ENCODE measurements at places on chromosomes 5 and 9. TPM values are rescaled to one million over a fixed set of nuclear protein-coding genes. Genes with fewer than 3 reads are reported as not detected.

OXCT1 gene
- total RNA-seq, result 154 TPM

MARVELD2 gene
- total RNA-seq, result 1.8 TPM

DNA sequence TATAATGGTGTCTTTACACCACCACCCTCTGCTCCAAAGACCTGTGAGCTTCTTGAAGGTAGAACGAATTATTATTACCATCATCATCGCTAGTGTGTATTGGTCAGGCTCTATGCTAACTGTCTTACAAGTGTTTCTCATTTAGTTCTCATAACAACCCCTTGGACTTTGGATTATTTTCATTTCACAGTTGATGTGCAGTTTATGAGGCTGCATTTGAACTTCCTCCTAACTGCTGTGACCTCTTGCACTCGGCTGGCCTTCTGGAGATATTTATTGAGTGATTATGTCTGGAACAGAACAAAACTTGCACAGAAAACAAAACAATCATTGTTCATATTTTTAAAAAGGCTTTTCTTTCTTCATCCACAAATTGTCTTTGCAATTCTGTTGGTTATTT, 306.3 kb upstream of the SGCD start:
- DNase-seq, result no peak

- DNase-seq, result no peak
Measured at GRCh38 chr5:83540105-83540504, 68.6 kb downstream of the VCAN start.

GRCh38 chr5:131254741-131255140, 9.1 kb upstream of the CDC42SE2 start:
- DNase-seq, result no peak

DNA sequence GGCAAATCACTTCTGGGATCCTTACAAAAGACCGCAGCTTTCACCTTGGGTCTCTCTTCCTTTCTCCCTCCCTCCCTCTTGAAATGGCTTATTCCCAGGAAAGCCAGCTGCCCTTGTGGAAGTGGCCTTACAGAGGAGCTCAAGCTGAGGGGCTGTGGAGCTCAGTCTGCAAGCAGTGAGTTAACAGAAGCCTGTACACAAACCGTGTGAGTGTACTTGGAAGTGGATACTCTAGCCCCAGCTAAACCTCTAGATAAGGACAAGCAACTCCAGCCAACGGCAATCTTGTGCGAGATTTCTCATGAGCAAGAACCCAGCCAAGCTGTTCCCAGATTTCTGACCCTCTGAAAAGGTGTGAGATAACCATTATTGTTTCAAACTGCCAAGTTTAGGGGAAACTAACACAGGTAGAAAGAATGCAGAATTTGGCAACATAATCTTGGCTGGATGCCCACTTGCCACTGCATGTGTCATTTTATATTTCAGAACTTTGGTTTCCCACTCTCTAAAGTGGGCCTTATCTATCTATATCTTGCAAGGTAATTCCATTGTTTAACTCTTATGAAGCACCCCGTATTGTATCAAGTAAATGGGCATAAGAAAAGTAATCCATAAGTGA, 85.6 kb downstream of the CDH18 start:
- DNase-seq, result no peak

All from left ventricle myocardium superior (tissue), 1 donor.